Stomach (tissue), 19 donors: ENCODE measurements at places on chromosomes 2 and 18.

GRCh38 chr2:26536371-26537068 lies 58.6 kb upstream of the OTOF start:
- no peak for DNase-seq

- DNase-seq: no peak
Measured at GRCh38 chr2:236991874-236992273, 93.8 kb upstream of the COPS8 start.

- DNase-seq: no peak
Measured at GRCh38 chr2:227351639-227352038, 26.6 kb downstream of the MFF start.

DNA sequence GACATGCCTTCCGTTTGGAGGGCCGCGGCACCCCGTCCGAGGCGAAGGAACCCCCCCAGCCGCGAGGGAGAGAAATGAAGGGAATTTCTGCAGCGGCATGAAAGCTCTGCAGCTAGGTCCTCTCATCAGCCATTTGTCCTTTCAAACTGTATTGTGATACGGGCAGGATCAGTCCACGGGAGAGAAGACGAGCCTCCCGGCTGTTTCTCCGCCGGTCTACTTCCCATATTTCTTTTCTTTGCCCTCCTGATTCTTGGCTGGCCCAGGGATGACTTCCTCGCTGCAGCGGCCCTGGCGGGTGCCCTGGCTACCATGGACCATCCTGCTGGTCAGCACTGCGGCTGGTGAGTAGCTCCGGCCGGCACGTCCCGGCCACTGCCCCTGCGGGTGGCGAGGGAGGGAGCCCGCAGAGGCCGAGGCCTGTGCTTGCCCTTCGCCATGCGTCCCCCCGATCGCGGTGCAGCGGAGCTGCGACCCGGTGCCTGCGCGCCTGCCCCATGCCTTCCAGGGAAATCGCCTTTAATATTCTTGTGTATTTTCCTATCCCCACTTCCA lies 1.2 kb downstream of the BMPR2 start:
- DNase-seq: peak; percentile 45

DNA sequence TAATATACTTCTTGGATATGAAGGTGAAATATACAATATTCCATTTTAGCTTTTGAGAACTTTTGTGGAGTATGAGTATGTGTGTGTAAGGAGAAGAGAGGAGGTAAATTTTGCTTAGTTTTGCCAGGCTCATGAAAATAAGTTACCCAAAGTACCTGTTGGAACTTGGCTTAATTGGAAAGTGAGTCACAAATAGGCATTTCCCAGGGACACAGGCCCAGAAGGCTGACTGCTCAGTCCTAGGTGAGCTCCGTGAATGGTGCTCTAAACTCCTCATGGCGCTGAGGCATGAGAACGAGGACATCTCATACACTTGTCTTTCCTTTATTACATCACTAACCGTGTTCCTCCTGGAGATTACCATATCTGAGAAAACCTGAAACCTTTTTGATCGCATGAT lies 148.5 kb upstream of the RAB12 start:
- DNase-seq: no peak

GRCh38 chr2:198706476-198707082 lies 751.2 kb downstream of the SATB2 start:
- DNase-seq: no peak

DNA sequence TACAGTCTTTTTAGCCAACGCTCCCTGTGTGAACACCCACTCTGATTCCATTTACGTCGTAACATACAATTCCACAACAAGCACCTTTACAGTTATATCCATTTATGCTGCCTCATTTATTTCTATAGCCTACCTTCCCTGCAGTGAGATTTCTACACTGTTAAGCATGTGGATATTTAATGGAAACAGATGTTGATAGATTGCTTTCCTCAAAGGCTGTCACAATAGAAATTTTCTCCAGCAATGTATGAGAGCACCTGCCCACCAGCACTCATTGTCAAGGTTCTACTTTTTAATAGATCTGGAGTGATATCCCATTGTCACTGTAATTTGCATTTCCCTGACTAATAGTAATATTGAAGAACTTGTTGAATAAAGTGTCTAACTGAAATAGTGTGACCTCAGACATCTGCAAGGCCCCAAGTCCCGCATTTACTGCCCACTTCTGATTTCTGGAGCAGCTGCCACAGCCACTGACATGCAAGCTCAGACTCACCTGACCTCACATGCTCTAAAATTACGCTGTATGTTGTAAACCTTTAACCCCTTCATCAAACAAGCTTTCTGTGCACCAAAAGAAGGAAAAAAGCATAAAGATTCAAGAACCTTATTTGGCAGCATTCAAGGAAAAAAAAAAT lies 295.1 kb downstream of the CNTNAP5 start:
- no peak for DNase-seq

GRCh38 chr2:127134235-127134634 lies 27.3 kb upstream of the BIN1 start:
- DNase-seq: no peak

DNA sequence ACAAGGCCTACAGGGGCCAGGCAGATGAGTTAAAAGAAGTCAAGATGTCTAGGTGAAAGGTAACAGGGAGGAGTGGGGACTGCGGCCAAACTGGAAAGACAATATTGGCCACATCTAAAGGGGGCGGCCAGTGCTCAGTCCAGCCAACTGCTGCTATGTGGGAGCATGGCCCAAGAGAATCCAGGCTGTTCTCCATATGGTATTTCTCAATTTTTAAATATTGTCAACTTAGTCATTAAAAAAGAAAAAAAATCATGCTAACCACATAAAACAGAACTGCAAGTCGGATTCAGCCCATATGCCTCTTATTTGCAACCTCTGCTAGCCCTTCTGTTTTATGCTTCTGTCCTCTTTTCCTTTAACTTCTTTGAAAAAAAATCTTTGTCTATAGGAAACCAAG lies 14.8 kb downstream of the TRABD2A start:
- DNase-seq: no peak

DNA sequence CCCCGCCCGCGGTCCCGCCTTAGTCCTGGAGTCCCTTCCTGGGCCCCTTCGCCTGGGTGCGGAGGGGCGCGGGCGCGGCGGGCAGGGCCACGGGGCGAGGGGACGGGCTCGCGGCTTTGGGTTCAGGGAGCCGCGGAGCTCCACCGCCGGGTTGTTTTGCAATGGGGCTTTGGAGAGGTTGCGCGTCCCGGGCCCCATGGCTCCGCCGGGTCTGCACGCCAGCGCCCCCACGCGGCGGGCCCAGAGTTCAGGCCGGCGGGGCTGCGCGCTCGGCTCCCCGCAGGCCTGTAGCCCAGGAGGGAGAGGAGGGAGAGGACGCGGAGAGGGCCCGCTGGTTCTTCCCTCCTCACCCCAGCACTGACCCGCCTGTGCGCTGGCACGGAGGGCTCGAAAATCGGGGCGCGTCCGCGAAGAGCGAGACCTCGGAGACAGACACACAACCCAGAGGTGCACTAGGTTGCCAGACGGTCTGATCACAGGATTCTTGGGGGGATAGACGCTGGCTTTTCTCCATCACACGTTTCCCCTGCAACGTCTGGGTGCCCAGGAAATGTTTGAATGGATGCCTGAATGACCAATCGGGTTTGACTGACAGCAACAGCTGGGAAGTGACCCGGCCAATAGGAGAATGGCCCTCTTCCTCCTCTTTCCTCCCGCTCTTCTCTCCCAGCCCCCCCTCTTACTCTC lies 4.9 kb upstream of the SIX2 start:
- peak; percentile 43 for DNase-seq

DNA sequence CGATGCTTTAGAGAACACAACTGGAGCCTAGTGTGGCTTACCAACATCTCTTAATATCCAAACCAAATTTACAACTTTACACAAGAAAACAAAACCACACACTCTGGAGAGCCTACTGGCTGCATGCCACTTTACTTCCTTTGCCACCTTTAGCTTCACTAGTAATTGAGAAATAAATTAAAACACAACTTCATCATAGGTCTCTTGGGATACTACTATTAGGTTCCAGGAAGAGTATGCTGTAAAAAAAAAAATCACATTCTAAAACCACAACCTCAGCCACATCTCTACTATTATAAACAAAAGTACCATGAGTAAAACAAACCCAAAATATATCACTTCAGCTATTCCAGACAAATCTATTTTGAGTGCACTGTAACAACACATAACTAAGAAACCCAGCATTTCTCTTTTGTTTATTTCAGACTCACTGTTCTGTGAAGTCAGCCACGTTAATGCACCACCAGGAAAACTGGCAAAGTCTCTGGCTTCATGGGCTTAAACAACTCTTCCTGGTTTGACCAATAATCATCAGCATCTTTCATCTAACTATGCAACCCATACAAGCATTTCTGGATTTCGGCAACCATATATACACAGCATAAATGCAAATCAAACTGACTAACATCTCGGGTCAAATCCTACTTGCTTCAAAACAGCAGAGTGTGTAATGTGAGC lies 59.1 kb downstream of the REV1 start:
- DNase-seq: peak; percentile 15

GRCh38 chr2:164922134-164922533 lies 33.2 kb downstream of the SLC38A11 start:
- DNase-seq: peak; percentile 20

- no peak for DNase-seq
Measured at GRCh38 chr2:216259081-216259480, 113.2 kb downstream of the MARCHF4 start.

DNA sequence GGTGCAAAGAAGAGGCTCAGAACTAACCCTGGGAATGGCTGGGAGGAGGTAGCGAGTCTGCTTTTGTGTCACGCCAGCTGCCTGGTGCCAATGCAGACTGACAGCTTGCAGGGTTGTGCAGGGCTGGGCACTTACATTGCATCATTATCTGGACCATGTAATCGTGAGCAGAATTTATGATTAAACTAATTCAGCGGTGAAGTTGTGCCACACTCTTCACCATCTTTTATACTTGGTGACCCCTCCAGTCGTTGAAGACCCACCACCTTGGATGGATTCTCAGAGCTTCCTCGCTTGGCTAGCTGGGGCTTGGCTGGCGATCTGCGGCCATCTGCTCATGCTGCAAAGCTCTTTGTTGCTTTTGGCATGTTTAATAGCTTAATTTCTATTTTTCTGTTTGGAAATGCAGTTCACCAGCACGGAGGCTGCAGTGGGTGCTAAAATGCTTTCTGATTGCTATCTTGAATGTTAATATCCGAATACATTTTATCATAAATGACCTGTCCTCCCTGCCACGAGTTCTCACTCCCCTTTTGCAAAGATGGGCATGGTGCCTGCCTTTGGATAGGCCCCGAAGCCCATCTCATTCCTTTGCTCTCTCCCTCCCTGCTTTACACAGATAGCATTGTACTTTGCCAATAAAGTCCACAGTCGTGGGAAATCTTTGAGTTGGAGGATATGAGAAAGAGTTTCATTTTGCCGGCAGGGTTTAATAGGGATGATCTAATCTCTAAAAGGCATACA lies 188.2 kb downstream of the PRKCE start:
- DNase-seq: peak; percentile 50

GRCh38 chr2:238487652-238488346 lies 61.1 kb downstream of the ASB1 start:
- peak; percentile 17 for DNase-seq

DNA sequence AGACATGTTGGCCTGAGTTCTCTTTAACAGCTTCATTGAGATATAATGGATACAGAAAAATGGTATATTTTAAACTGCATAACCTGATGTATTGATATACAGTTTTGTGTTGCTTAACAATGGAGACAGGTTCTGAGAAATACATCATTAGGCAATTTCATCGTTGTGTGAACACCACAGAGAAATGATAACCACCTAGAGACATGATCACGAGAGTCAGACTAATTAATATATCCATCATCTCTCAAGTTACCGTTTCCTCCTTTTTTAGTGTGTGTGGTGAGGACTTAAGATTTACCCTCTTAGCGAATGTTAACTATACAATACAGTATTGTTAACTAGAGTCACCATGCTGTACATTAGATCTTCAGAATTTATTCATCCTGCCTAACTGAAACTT lies 178.1 kb downstream of the FMNL2 start:
- DNase-seq: no peak

DNA sequence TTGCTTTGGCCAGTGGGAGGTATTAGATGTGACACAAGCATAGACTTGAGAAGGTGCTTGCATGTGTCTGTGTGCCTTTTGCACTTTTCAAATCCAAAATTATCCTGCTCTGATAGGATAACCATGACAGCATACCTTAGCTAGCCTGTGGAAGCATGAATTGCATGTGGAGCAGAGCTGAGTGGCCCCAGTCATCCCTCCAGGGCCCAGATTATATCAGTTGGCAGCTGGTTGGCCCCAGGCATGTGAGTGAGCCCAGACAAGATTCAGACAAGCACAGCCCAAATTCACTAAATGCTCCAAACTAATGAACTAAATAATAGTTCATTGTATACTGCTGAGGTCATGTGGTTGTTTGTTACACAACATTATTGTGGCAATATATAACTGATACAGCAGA lies 18.8 kb downstream of the TACR1 start:
- DNase-seq: no peak

- DNase-seq: no peak
Measured at GRCh38 chr2:66987733-66988132, 409.4 kb upstream of the ETAA1 start.

- peak; percentile 32 for DNase-seq
Measured at GRCh38 chr18:37251679-37252078, 313.9 kb downstream of the CELF4 start.

DNA sequence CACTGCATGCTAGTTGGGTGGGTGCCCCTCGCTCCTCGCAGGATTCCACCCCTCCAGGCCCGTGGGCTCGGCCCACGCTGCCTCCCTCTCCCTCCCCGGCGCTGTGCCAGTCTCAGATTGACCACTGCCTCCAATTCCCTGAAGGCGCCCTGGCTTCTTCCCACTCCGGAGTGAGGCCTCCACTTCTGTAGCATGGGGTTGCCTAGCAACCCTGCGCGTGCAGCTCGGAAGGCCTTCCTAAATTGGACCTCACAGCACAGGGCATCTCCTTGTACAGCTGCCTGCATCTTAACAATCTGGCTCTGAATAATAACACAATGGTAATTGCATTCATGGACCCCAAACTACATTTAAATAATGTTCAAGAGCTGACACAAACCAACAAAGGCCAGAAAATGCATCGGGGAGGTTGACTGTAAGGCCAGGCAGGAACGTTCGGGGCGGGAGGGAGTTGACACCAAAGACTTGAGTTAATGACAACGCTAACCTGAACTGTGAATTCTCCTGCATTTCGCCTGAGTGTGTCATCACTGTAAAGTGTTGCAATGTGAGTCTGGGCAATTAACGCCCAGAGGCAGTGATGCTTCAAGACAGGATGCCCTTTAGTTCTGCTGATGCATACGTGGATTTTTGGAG lies 222.9 kb downstream of the ZBTB7C start:
- DNase-seq: peak; percentile 88
